ENCODE measurements at places on chromosomes 11 and 22.
A peak's percentile ranks its signal among the peaks of the same experiment; 100 is the strongest.

DNA sequence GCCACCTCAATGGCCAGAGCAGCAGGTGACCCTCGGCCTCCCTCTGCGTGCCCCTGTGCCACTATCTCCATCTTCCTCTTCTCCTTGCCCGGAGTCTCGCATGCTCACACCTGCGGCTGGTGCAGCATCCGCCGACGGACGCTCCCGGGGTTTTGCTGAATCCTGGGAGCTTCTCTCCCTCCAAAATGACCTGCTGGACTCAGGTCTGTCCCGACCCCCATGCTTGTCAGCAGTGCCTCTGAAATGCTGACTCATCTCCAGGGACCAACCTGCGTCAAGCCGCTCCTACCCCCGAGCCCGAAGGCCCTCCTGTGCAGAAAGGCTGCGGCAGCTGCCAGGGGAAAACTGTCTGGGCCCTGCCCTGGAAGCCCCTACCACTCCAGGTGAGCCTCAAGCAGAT lies 58.4 kb downstream of the CELSR1 start:
- DNase-seq: no peak

DNA sequence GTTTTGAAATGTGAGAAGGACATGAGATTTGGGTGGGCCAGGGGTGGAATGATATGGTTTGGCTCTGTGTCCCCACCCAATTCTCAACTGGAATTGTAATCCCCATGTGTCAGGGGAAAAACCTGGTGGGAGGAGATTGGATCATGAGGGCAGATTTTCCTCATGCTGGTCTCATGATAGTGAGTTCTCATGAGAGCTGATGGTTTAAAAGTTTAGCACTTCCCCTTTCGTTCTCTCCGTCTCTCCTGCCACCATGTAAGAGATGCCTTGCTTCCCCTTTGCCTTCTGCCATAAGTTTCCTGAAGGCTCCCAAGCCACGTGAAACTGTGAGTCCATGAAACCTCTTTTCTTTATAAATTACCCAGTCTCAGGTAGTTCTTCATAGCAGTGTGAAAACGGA lies 113.5 kb downstream of the FCHSD2 start:
- no peak for DNase-seq

DNA sequence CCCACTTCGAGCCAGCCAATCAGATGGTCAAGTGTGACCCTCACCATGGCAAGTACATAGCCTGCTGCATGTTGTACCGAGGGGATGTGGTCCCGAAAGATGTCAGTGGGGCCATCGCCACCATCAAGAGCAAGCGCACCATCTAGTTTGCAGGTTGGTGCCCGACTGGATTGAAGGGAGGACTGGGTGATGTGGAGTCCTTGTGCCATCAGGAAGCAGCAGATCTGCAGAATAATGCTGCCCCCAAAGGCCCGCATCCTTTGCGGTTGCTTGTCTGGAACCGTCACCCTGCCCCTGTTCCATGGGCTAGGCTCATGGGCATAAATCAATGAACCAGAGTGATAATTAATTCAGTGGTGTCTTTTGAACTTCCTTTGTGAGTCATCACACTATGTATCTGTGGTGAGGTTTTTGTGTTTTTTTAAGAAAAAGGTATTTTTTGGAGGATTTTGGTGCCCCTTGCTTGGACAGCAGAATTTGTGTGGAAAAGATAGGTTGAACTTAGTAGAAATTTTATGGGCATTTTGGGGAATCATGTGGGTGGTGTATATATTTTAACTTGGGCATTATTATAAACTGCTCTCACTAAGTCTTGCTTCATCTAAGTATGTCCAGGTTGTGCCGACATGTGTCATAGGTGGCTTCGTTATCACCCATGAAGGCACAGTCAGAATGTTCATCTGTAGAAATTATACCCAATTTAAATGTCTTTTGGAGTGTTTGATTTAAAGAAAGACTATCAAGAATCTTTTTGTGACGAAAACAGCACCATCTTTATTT lies 22.3 kb downstream of the LRRC74B start:
- DNase-seq: no peak

DNA sequence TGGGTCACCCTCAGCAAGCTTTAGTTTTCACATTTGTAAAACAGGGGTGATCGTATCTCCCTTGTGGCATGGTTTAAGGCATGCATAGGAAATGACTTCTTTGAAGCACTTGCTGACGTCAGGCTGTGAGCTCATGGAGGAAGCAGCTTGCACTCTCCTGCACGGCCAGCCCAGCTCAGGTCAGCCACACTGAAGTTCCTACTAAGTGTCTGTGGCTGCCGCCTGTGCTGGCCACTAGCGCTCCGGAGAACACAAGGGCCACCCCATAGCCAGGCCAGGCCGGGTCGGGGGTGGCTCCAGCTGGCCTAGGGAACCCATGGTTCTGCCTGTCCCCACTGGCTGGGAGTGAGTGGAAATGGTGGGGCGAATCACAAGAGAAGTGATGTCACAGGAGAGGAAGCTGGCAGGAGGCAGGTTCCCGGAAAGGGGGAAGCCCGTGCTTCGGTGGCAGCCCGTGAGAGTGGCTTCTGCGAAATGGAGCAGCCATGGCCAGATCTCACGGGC lies 28.2 kb downstream of the KCTD17 start:
- no peak for DNase-seq

DNA sequence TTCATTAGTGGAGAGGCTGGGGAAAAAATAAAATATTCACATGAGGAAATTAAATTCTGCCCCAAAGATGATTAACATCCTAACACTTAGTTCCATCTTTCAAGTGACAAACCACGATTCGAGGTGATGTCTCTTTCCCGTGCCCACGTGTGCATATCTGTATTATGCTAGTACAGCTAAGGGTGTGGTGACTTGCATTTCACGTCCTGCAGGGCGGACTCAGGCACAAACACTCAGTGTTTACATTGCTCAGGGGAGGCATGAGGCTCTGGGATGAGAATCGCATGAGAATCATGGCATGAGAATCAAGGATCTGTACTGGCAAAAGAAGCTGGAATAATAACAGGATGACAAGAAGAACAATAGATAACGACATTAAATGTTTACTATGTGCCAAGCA lies 179.4 kb downstream of the NTM start:
- no peak for DNase-seq

- DNase-seq: no peak
Observed at GRCh38 chr11:131914361-131914774, 544.0 kb downstream of the NTM start.

DNA sequence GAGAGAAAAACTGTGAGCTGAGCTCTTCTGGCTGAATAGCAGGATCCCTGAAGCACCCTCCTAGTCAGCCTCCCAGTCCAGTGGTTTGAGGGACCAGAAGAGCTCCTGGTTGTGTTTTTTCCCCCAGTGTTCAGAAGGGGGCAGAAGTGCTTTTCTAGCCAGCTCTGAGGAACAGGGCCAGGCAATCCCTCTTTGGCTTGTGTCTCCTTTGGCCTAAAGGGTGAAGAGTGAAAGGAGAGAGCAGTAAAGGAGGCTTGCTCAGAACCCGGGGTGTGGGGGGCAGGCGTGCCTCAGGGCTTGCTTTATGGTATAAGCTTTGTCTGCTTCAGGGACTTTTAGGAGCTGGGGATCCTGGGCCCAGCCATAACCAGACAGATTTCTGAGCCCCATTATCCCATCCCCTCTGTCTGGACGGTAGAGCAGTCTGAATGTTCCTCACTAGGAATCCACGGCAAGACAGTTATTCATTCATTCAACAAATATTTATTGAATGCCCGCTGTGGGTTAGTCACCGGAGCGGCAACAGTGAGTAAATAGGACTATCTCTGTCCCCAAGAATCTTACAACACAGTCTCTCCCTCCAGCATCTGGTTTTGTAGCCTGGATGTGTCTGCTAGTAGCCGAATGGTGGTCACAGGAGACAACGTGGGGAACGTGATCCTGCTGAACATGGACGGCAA lies 14.5 kb downstream of the ACP2 start:
- no peak for DNase-seq

DNA sequence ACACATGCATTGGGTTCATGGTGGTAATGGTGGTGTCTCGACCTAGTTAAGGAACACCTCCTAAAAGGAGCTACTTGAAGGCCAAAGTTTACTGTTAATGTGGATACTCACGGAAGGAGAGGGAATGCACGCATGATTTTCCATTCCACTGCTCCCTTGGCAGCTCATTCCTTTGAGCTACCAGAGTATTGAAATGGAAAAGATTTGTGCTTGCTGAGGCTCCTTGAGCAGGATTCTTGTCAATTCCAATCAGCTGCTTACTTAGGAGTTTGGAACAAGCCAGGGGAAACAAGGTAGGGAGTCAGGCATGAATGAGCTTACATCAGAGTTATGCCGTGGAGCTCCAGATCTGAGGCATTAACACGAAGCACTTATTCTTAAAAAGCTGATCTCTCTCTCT lies 108.8 kb downstream of the GRIA4 start:
- no peak for DNase-seq

GRCh38 chr11:58629857-58630256 lies 7.4 kb downstream of the CNTF start:
- DNase-seq: peak; percentile 9

DNA sequence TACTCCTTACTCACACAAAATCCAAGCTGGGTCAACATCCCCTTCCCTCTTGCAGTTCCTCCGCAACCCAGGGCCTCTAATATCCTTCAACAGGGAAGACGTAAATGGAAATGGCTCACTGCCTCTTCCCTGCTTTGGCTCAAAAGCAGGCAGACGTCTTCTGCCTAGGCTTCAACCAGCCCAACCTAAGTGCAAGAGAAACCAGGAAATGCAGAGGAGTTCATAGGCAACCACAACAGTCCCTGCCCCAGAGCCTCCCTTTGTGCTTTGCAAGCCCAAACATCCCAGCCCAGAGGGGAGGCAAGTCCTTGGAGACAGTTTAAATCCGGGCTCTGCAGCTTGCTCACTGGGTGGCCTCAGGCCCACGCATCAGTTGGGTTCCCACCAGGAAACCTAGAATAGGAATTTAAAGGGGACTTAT lies 33.3 kb downstream of the CD6 start:
- no peak for DNase-seq

DNA sequence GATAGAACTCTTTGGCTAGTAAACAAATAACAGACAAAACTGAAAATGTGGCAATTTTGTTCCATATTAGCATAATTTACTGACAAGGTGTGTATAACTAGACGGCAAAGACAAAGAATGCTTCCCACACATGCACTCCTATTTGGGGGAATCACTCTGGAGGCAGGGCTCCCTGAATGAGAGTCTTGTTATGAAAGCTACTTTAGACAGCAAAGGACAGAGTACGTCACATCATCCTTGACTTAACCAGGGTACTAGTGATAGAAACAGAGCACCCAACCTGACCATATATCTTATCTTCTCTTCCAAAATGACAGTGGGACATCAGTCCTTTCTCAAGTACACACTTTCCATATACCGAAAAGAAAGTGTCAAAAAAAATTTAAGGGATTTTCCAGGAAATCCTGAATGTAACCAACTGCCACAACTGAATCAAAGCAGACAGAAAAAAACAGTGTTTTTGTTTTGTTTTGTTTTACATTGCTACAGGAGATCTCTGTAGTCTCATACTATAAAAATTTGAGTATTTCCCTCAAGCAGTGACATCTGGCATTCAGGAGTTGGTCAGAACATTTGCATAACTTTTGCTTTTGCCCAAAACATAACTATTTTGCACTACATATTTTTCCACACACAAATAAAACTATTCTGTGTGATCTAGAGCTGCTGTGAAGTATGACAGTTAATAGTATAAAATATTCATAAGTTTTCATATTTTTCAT lies 98.9 kb downstream of the ARHGAP20 start:
- DNase-seq: no peak

DNA sequence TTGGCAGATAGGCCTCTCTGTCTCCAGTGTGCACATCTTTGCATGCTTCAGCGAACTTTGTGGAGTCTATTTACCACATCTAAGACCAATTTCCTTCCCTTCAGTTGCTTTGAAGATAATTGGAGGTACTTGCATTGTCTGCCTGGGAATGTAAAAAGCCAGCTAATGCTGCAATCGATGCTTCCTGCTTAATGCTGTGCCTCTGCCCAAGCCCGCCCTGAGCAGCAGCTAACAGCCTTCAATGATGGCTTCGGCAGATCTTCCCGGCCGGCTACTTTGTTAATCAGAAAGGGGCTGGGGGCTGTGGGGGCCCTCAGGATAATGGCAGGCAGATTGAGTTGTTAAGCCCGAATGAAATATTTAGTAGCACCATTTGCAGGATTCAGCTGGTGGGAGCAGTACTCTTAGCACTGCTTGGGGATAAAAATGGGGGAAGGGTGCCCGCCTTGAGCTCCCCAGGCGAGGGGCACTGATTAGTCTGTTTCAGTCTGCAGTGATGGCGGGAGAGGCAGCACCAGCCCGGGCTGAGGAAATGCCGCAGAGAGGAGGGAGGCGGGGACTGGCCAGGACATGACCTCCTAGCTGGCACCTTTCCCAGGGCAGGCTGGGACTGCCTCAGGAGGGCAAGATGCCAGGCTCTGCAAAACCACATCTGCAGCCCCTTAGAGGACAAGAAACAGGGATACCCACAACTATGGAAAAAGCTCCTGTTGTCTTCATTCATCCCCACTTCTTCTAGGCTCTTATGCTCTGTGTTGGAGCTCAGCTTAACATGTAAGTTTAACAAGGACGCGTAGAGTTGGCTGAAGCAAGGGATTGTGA lies 460.0 kb downstream of the BUD13 start:
- DNase-seq: no peak

GRCh38 chr11:90204832-90205646 lies 17.8 kb downstream of the CHORDC1 start:
- no peak for DNase-seq

DNA sequence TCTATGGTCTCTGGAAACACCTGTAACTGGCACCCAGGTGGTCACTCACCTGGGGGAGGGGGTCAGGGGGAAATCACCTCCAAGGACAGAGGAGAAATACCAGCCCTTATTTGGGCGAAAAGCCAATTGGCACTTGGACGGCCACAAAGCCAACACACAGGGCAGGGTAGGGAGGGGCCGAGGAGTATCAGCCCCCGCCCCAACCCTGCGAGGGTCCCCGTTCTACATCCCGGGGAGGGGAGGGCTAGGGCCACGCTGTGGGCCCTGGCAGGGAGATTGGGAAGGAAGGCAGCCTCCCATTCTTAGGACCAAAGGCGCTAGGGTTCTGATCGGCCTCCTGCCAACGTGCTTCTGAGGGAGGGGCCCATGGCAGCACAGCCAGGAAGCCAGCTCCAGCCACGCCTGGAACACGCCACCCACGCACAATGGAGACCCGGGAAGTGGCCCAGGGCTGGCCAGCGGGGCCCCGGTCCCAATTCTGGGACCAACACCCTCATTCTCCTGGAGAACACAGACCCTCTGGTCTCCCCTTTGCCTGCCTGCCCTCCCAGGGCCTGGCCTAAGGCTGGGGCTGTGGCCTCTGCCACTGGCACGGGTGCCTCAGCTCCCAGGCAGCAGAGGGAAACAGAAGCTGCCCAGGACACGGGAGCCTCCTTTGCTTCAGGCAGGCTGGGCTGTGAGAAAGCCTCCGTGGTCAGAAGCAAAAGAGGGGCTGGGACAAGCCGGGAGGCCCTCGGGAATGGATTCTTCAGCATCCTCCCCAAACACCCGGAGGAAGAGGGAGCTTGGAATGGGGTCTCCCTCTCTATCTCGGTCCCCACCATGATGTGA lies 7.4 kb downstream of the CBX6 start:
- no peak for DNase-seq

DNA sequence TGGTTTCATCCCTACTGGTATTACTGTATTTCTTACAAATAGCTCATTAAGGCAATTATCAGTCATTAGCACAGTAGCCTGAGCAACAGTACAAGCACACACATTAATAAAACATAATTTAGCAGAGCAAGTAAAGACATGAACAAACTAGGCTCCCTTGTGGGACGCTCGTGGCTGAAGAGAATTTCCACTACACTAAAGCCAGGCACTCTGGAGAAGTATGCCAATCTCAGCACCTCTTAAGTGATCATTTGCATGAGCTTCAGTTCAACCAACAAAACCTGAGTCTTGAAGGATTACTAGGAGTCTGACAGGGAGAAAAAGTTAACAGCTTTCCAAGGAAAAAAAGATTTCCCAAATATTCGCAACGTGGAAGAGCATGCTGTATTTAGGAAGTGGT lies 109.1 kb downstream of the LARGE1 start:
- no peak for DNase-seq

All from AG04449 (cell line).